H4 (cell line): ENCODE measurements at places on chromosomes 2 and 18. TPM values are rescaled to one million over a fixed set of nuclear protein-coding genes. Genes with fewer than 3 reads are reported as not detected.
A peak's percentile ranks its signal among the peaks of the same experiment; 100 is the strongest.

Gene PCARE
- total RNA-seq: not detected in 2 replicates

Gene REG1B
- total RNA-seq: not detected in 2 replicates

Gene CGREF1
- 0.31 TPM in 1 of 2 replicates, not detected in the other for total RNA-seq

- peak; percentile 25 for DNase-seq
Observed at GRCh38 chr2:48175254-48175653, 269.0 kb upstream of the FBXO11 start.

- DNase-seq: no peak
Observed at GRCh38 chr2:218315397-218315796, 23.1 kb upstream of the TMBIM1 start.
